ENCODE measurements at places on chromosomes 6 and 20. TPM values are rescaled to one million over a fixed set of nuclear protein-coding genes. Genes with fewer than 3 reads are reported as not detected.

The FAM83B gene
- total RNA-seq = 5.3 TPM

The SPO11 gene
- not detected for total RNA-seq

The CPNE5 gene
- total RNA-seq = 0.56 TPM

DNA sequence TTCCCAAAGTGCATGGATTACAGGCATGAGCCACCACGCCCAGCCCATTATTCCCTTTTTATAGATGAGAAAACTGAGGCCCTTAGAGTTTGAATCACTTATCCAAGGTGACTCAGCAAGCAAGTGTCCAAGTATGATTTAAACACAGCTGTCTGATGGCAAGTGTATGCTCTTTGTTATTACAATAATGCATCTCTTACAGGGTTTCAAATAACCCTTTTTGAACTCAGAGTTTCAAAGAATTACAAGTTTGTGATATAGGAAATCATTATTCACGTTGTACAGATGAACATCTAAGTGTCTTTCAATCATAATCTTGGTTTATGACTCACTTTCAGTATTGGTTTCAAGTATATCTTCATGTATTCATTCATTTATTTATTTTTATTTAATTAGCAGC is 63.0 kb downstream of the CD83 start:
- DNase-seq = no peak

DNA sequence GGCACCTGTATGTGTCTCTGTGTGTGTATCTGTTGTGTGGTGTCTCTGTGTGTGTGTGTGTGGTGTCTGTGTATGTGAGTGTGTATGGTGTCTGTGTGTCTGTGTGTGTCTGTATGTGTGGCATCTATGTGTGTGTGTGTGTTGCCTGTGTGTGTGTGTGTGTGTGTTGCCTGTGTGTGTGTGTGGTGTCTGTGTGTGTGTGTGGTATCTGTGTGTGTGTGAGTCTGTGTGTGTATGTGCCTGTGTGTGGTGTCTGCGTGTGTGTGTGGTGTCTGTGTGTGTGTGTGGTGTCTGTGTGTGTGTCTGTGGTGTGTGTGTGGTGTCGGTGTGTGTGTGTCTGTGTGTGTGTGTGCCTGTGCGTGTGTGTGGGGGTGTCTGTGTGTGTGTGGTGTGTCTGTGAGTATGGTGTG is 31.7 kb upstream of the VEGFA start:
- no peak for DNase-seq

GRCh38 chr20:59001449-59002171 is 5.4 kb downstream of the CTSZ start:
- no peak for DNase-seq

Data from neural progenitor cell (in vitro differentiated cells).